ENCODE measurements at places on chromosomes 5 and 9. TPM values are rescaled to one million over a fixed set of nuclear protein-coding genes. Genes with fewer than 3 reads are reported as not detected.

Gene SLCO6A1
- total RNA-seq, result not detected

Gene SHB
- 40.8 TPM for total RNA-seq

Gene PCDHB4
- 0.07 TPM for total RNA-seq

Gene LRRC19
- not detected for total RNA-seq

Gene FAM221B
- total RNA-seq, result not detected

Gene NOXA1
- 1.7 TPM for total RNA-seq

Gene MYOZ3
- not detected for total RNA-seq

Gene PCDHA10
- total RNA-seq, result 0.01 TPM

Gene CDKN2A
- not detected for total RNA-seq

Gene PCDHGB1
- 1.7 TPM for total RNA-seq

Gene CAVIN4
- 0.29 TPM for total RNA-seq

Gene CD72
- total RNA-seq, result 0.16 TPM

Gene C7
- total RNA-seq, result not detected

Gene UAP1L1
- 10.9 TPM for total RNA-seq

Gene CYLC2
- total RNA-seq, result not detected

Gene RFESD
- total RNA-seq, result 2.1 TPM

Gene TMEM8B
- 2.8 TPM for total RNA-seq

Gene PCDHB5
- total RNA-seq, result 1.6 TPM

Gene ADAMTS6
- 0.10 TPM for total RNA-seq

Gene PFN3
- total RNA-seq, result not detected

Gene IRX2
- total RNA-seq, result 1.7 TPM

Gene FBLL1
- total RNA-seq, result 0.09 TPM

Gene ADRB2
- total RNA-seq, result 1.6 TPM

Gene IFNB1
- not detected for total RNA-seq

Gene SLC6A7
- not detected for total RNA-seq

Gene BRD3OS
- 18.2 TPM for total RNA-seq

Gene FIBCD1
- total RNA-seq, result 12.1 TPM

Gene SPINK13
- total RNA-seq, result not detected

Gene MFAP3
- 23.7 TPM for total RNA-seq

Gene EIF4E1B
- total RNA-seq, result not detected

Gene KIF4B
- total RNA-seq, result 0.06 TPM

Gene ZNF608
- total RNA-seq, result 0.77 TPM

Gene ANKRD55
- not detected for total RNA-seq

Gene NIM1K
- 0.30 TPM for total RNA-seq

Gene MEGF9
- 20.4 TPM for total RNA-seq

Gene GRXCR2
- total RNA-seq, result not detected

Gene BAAT
- total RNA-seq, result 0.32 TPM

Gene DNAH5
- total RNA-seq, result 2.2 TPM

Gene SAPCD2
- total RNA-seq, result 22.3 TPM

Gene IFNK
- total RNA-seq, result not detected

Gene IL13
- total RNA-seq, result not detected

Gene ZNF462
- total RNA-seq, result 3.3 TPM

Gene PHYHD1
- total RNA-seq, result 0.24 TPM

Gene SLC6A18
- not detected for total RNA-seq

Gene PCDHA5
- 0.70 TPM for total RNA-seq
